Suprapubic skin (tissue), 4 donors: ENCODE measurements at places on chromosomes 11 and 22. TPM values are rescaled to one million over a fixed set of nuclear protein-coding genes. Genes with fewer than 3 reads are reported as not detected.

DNA sequence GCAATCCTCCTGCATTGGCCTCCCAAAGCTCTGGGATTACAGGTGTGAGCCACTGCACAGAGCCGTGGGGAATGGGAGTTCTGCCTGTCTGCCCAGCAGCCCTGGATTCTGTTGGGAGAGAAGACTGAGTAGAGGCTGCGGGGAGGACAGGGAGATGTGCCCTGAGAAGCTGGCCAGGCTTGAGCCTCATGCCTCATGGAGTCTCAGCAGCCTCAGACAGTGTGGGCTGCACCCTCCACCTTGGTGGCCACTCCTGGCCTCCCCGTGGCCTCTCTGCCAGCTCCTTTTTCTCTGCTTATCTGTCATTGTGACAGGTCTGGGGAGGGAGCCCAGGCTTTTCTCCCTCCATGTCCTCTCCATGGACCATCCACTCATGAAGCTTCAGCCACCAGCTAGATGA, 43.2 kb downstream of the DKK3 start:
- no peak for DNase-seq

DNA sequence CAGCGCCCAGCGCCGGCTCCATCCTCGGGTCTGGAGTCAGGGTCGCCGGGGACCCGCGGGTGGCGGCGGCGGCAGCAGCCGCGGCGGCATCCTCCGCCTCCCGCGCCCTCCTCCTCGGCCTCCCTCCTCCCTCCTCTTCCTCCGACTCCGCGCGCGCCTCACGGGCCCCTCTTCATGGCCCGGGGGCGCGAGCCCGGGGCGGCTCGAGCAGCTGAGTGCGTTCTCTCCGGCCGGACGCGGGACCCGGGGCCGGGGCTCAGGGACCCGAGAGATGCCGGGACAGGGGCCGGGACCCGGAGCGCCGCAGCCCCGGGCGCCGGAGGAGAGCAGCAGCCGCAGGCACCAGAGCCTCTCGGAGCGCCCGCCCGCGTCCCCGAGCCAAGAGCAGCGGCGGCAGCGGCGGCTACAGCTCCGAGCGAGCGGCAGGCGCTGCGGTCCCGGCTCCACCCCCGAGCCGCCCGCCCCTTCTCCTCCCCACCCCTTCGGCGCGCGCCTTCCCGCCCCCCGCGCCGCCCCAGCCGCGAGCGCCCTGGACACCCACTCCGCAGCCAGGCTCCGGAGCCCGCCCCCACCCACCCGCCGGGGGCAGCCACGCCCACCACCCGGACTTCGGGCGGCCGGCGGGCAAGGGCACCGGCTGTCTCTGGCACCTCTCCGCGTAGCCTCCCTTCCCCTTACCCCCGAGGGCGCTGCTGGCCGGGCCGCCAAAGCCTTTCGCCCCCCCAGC, at the start of gene CHST1:
CHST1 (minus strand) TSS at position 417 of the 727 bp plus-strand sequence. CDS start 14,699 bp downstream, outside the sequence.
- DNase-seq = peak; percentile 69

The SAA1 gene
- total RNA-seq = 79.1 TPM

- DNase-seq = no peak
These were observed 4.8 kb downstream of the PKP3 start for GRCh38 chr11:398826-399225.

- DNase-seq = no peak
These were observed 47.1 kb upstream of the HORMAD2 start for GRCh38 chr22:30033137-30033536.

The YPEL4 gene
- 1.3 TPM for total RNA-seq

The ANGPTL5 gene
- total RNA-seq = not detected

- no peak for DNase-seq
These were observed 105.8 kb upstream of the SLC5A12 start for GRCh38 chr11:26827567-26828081.

DNA sequence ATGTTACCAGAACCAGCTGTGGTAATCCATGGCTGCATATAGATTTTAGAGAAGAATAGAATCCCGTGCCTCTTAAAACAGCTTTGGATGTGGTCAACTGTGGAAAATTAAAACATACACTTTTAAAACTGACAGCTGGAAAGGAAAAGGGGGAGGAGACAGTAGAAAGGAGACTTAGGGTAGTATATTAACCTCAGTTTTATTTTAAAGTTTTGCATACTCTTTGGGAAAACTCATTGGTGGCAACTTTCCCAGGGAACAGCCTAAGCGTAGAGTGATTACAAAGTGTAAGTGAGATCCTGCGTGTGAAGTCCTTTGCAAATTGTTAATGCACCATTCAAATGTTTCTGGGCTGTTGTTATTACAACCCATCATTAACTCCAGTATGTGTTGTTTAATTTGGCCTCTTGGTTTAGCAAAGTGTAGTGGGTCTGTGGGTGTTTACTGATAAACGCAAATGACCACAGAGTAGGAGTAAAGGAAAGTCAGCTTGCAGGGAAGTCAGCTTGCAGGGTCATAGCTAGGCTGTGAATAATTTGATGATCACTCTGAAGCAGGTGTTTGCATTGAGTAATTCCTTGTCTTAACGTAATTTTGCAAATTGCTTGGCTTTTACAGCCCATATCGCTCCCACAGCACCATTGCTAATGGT, 88.0 kb upstream of the DBX1 start:
- DNase-seq = no peak

DNA sequence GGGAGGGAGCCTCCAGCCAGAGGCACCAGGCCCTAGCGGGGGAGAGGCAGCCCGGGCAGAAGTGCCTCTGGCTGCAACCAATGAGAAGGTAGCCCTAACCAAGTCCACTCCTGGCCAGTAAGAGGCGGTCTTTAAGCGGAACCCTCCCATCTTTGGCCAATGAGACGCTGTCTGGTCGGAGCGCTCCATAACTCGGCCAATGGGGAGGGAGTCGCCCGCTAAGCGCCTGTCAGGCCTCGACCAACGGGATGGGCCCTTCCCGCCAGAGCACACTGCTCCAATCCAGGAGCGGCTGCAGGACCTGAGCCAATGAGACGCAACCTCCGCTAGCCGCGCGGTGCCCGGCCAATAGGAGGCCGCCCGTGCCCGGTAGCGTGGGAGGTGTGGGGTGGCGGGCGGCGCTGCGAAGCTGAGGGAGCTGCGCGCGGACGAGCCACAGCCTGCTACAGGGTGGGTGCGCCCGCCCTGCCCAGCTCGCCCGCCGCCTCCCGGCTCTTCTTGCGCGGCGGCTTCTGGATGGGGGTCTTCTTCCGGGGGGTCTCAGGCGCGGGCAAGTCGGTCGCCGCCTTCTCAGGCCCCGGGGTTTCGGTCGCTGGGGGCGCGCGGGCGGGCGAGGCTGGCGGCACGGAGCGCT, 12.6 kb downstream of the SCARF2 start:
- no peak for DNase-seq

- DNase-seq = no peak
These were observed 65.3 kb downstream of the WNT11 start for GRCh38 chr11:76140912-76141574.

DNA sequence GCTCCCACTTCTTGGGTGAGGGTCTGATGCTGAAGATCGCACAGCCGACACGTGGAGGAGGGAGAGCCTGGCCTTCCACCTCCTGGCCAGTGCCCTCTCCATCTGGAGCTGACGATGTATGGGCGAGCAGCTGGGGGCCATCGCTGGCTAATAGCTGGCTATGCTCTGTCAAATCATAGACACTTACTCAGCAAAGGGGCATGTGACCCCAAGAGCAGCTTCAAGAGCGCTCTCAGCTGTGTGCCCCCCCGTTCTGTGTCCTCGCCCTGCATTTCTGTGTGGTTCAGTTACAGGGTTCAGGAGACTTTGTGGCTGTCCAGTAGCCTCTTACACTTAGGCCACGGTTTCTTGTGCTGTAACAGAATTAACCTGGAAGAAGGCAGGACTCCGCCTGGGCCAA, 26.4 kb downstream of the FBLN1 start:
- no peak for DNase-seq

DNA sequence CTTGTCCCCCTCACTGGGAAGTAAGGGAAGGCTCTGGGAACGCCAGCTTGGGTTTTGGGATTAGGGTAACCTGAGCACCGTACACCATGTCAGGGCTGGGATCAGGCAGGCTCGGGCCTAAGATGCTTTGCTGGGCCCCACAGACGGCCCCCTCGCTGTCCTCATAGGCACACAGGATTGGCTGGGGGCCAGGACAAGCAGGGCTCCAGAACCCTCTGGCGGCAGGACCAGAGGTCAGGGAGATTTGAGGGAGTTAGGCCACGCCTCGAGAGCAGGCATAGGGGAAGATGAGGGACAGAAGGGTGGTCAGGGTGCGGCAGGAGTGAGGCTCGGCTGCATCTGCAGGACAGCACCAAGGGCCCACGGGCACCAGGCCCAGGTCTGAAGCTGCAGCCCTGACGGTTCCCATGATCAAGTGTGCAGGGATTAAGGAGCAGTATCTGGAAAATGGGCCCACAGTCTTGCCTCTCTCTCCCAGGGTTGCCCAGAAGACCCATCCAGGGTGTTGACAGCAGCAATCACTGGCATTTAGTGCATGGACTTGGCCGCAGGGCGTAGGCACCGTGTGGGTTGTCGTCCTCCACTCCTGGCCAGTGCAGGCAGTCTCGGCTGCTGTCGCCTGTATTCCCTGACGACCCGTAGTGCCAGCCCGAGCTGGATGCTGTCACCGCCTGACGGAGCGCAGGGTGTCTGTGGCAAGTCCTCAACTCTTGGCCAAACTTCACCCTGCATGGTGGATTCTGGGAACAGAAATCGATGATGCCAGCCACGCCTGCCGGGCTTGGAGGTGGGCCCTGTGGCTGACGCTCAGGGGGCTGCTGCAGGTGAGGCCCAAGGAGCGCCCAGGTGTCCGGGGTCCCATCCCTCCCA, 15.7 kb upstream of the GNB1L start:
- DNase-seq = peak; percentile 69

The NXPE1 gene
- not detected for total RNA-seq

DNA sequence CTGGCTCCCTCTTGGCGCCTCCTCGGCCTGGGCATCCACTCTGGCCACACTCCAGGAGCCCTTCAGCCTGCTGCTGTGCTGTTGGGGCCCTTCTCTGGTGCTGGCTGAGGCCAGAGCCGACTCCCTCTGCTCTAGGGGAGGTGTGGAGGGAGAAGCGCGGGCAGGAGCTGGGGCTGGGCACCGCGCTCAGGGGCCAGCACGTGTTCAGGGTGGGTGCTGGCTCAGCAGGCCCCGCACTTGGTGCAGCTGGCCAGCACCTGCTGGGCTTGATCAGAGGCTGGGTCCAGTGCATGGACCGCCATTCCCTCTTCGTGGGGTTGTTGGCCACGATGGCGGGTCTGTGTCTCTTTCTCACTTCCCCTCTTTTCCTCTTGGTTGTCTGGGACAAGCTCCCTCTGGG, 2381.0 kb downstream of the LRRC4C start:
- DNase-seq = no peak

GRCh38 chr11:776561-777287, 563 bp downstream of the GATD1 start:
- DNase-seq = no peak

The LGR4 gene
- 67.7 TPM for total RNA-seq

- no peak for DNase-seq
These were observed 45.2 kb upstream of the SLC5A12 start for GRCh38 chr11:26767060-26767459.

The ACR gene
- not detected for total RNA-seq

The CECR2 gene
- 2.5 TPM for total RNA-seq

GRCh38 chr11:12625438-12626071, 48.7 kb upstream of the TEAD1 start:
- no peak for DNase-seq

GRCh38 chr22:28464127-28464526, 215.5 kb downstream of the TTC28 start:
- DNase-seq = no peak

GRCh38 chr11:27390318-27391295, 27.6 kb upstream of the CCDC34 start:
- DNase-seq = no peak
